ENCODE measurements at places on chromosomes 1 and 21. TPM values are rescaled to one million over a fixed set of nuclear protein-coding genes. Genes with fewer than 3 reads are reported as not detected.

The HLCS gene
- 26.2 TPM for total RNA-seq

The EPHA8 gene
- total RNA-seq = not detected

The S100A5 gene
- not detected for total RNA-seq

The LCE2C gene
- not detected for total RNA-seq
